ENCODE measurements at places on chromosomes 3 and 15.

DNA sequence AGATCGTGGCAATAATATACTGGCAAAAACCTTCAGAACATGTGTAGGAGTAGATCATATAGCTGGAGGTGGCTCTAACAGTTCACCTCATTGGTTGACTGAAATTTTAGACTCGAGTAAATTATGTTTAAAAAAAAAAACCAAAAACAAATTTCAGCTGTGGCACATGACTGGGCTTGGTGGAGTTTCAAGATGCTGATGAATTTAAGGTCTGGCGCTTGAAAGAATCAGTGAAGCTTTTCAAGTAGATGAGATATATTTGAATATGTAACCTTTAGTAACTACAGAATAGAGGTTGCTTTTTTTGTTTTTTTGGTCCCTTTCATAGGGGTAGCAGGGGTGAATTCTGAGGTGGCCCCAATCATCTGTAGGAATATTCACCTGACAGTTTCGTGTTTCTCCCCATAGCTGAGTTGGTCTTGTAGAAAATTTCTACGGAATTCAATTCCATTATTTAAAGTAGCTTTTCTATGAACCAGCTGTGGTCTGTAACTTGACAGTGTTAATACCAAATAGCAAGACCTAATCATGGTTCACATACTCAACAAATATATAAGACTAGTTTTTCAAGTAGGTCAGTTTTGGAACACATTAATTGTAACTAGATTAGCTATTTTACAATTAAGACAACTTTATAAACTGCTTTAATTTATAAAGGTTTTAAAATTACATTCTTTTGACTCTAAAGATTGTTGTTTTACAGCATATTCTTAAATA is 65.6 kb downstream of the MAP4 start:
- DNase-seq = no peak

- DNase-seq = no peak
These were observed 49.1 kb downstream of the IQCH start for GRCh38 chr15:67303490-67304363.

DNA sequence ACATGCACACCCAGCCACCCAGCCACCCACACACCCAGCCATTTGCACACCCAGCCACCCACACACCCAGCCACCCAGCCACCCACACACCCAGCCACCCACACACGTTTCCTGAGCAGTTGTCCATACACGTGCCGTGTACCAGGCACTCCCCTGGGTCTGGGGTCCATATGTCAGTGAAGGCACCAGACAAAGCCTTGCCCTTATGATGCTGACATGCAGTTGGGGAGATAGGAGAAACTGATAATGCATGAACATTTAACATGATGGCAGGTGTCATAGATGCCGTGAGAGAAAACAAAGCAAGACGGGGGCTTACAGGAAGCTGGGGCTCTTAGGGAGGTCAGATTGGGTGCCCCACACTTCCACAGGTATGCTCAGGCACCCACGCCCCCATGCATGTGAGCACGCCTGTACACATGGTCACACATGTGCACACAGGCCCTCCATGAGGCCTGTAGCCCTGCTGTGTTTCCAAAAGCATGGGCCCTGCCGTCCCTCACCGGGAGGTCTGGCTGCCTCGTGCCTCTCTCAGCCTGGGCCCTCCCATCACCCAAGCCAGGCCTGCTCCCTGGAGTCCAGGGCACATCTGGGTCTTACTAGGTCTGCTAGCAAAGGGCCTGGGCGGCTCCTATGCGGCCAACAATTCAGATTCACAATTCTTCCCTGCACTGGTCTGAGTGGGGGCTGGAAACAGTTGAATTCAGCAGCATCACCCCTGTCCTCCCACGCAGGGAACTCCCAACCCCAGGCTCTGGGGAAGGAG is 3.6 kb upstream of the DNAJB8 start:
- no peak for DNase-seq

DNA sequence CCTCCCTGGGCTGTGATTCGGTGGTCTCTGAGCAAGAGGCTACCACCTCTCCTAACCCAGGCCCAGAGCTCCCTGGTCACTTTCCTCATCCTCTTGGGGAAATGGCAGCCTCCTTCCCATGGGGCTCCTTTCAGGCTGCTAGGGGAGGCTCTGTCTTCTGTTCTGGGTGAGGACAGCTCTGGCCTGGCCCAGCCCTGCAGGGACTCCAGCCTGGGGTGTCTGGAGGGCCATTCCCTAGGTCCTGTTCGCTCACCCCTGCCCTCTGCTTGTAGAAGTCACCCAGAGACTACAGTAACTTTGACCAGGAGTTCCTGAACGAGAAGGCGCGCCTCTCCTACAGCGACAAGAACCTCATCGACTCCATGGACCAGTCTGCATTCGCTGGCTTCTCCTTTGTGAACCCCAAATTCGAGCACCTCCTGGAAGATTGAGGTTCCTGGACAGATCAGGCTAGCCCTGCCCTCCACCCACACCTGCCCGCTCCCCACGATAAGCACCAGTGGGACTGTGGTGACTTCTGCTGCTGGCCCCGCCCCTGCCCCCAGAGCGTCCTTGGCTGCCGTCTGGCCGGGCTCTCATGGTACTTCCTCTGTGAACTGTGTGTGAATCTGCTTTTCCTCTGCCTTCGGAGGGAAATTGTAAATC is 30.9 kb downstream of the PRKCD start:
- DNase-seq = no peak

DNA sequence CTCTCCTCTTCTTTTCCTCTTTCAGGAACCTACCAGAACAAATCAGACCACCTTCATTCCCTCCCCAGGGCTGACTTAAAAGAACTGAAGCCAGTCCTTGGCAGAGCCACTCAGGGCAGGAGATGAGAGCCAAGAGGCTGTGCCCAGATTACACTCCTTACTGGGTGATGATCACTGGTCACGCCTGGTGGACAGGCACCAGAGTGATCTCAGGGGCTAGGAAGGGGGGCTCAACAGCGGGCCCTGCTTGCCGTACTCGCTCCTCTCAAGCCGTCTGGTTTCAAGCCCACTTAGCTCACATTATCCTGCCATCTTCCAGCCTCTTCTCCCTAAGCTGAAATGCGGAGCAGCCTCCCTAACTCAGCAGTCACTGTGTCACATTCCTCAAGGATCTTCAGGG is 1.7 kb upstream of the FAH start:
- no peak for DNase-seq

- DNase-seq = peak; percentile 8
These were observed 4.1 kb downstream of the CCR9 start for GRCh38 chr3:45890405-45890804.

GRCh38 chr15:67906382-67906781 is 66.5 kb upstream of the RNU6-1 start:
- DNase-seq = no peak

GRCh38 chr3:66133050-66133757 is 87.6 kb upstream of the SLC25A26 start:
- no peak for DNase-seq

DNA sequence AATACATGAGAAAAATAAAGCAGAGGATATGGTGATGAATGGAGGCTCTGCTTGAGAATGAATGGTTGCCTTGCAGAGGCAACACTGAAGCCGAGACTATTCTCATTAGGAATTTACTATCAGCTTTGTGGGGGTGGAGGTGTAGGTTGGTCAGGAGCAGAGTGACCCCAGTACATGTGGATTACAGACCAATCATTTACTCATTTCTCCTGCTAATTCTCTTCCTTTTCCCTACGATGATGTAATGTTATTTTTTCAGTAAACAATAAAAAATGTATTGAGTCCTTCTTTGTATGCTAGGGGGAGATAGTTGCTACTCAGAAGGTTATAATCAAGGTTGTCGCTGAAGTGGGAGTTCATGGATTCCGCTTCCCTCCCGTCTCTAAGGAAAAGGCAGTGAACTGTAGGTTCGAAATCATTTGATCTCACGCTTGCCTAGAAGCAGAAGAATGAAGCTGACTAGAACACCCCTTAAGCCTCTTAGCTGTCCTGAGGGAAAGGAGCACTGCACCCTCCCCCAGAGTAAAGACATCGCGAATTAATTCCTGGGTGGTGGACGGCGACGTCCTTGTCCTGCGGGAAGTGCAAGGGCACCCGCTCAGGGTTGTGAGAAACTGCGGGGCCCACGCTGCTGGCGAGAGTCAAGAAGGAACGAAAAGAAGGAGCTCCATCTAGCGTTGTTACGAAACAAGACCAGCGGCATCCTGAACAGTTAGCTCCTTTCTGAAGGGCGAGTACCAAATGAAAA is 213.2 kb upstream of the PFN2 start:
- peak; percentile 34 for DNase-seq

DNA sequence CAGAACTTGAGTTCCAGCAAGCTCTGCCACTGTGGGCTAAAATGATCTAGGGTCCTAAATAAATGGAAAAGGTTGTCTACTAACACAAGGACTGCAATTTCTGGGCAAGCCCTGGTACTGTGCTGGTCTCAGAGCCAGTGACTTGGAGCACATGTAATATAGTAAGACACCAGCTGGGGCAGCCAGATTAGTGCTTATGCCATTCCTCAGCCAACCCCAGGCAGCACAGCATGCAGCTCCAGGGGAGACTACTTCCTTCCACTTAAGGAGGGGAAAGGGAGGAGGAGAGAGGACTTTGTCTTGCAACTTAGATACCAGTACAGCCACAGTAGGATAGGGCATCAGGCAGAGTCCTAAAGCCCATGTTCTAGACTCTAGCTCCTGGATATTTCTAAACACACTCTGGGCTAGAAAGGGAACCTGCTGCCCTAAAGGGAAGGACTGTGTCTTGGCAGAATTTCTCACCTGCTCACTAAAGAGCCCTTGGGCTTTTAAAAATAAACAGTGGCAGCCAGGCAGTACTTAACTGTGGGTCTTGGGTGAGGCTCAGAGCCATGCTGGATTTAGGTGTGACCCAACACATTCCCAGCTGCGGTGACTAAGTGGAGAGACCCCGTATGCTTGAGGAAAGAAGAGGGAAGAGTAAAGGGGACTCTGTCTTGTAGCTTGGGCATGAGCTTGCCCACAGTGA is 223.7 kb upstream of the BCHE start:
- no peak for DNase-seq

- DNase-seq = no peak
These were observed 7.3 kb upstream of the CAMK1 start for GRCh38 chr3:9776896-9777693.

DNA sequence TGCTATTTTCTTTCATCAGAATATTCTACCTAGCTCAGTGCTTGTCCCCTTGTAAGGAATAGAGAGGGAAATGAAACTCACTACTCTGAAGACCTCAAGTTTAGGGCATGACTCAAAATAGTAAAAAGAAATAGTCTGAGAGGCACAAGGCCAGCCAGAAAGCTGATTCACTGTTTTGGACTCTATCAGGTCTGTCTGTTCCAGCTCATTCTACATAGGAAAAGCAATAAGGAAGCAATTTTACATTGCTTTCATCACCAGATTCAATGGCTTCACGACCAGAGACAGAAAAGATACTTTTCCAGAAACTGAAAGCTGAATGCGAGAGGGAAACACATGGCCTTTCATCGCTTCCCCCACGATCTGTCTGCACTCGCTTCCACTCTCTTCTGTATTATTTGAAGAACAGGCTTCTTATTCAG is 276.0 kb downstream of the GBE1 start:
- peak; percentile 95 for DNase-seq

DNA sequence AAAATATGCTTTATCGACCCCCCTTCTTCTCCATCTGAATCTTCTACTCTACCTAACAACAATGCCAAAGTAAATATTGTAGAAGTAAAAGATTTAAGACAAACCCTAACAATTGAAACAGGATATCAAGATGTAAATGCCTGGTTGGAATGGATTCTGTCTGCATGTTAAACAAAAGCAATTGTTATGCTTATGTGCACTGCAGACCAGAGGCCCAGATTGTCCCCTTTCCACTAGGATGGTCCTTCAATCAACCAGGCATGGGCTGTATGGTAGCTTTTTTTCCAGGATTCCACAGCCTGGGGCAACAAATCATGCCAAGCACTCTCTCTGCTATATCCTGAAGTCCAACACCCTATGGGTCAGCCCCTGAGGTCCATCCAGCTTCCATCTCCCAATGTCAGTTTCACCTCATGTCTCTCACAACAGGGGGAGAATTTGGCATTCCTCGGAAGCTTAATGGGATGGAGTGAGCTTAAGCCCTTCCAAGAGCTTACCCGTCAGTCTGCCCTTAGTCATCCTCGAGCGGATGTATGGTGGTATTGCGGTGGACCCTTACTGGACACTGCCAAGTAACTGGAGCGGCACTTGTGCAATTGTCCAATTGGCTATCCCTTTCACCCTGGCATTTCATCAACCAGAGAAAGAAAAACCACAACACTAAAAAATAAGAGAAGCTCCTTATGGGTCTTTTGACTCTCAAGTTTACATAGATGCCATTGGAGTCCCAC is 36.2 kb downstream of the ZNF589 start:
- DNase-seq = no peak

DNA sequence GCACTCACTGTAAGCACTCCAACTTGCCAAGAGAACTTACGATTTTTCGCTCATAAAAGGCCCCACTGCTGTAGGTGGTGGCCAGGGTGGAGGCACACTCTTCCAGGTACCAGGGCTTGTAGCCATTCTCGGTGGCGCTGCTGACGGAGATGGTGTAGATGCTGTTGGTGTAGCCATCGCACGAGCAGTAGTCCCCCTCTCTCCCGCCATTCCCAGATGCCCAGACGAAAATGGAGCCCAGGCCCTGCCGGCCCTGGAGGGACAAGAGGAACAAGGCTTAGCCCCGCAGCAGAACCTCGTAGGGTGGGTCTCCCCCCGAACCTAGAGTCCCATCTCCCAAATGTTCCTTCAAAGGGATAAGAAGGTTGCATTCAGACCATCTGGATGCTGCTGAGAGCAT is 96.3 kb downstream of the PCSK6 start:
- no peak for DNase-seq

DNA sequence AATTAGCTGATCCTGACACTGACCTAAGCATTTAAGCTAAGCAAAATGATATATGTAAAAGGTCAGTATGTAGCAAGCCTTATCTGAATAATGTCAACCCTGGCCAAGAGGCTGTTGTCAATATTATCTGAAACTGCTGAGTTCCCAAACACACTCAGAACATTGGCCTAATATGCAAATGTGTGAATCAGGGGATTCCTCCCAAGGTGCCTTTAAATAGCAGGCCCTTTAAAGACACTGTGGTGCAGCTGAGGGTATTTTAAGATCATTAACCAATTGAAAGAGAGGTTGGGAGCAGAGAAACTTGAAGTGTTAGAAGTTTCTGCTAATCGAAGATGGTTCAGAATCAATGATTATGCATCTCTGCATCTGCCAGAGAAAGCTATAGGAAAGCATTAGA is 207.0 kb downstream of the NTRK3 start:
- DNase-seq = no peak

- DNase-seq = peak; percentile 31
These were observed 4.4 kb upstream of the BRPF1 start for GRCh38 chr3:9727041-9727595.

DNA sequence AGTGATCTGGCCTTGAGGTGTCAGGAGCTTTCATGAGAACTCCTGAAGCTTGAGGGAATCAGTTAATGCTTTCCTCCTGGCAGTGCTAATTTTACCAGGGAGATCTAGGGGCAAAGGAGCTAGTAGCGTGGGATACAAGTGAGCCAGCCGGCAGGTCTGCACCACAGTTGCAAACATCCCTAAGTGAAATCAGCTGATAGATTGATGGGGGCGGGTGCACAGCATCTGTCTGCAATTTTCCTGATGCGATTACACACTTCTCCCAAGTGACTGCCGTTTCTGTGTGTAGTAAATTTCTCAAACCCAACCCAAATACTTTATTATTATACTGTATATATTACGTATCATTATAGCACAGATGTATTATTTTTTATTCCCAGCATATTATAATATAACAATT is 304.5 kb downstream of the AGBL1 start:
- DNase-seq = no peak

All from MV-4-11 (cell line).